ENCODE measurements at places on chromosomes 3 and 15.

GRCh38 chr3:139893963-139894642, 40.9 kb upstream of the CLSTN2 start:
- no peak overlapping the region for H3K4me3 ChIP-seq
- no peak overlapping the region for H3K27ac ChIP-seq
- no peaks in the 10 kb centered on the region for H3K27me3 ChIP-seq
- no peaks in the 10 kb centered on the region for H3K36me3 ChIP-seq
- no peaks in the 10 kb centered on the region for H3K4me1 ChIP-seq

- H3K4me3 ChIP-seq, result no peak overlapping the region
- peaks cover 37% of the 10 kb centered on the region for H3K4me1 ChIP-seq
- H3K36me3 ChIP-seq, result no peaks in the 10 kb centered on the region
- peak; percentile 93 for DNase-seq
- H3K27me3 ChIP-seq, result no peaks in the 10 kb centered on the region
Measured at GRCh38 chr3:127799476-127800222, 22.7 kb downstream of the MGLL start.

GRCh38 chr15:27017168-27017809, 46.3 kb downstream of the GABRG3 start:
- H3K27me3 ChIP-seq, result no peaks in the 10 kb centered on the region
- DNase-seq, result peak; percentile 64
- no peaks in the 10 kb centered on the region for H3K4me1 ChIP-seq

GRCh38 chr3:123328851-123329635, 119.8 kb downstream of the ADCY5 start:
- DNase-seq, result peak; percentile 7
- H3K27me3 ChIP-seq, result peaks cover 20% of the 10 kb centered on the region
- H3K36me3 ChIP-seq, result no peaks in the 10 kb centered on the region

Data from astrocyte (in vitro differentiated cells and primary cell).